ENCODE measurements at places on chromosomes 6 and 20. TPM values are rescaled to one million over a fixed set of nuclear protein-coding genes. Genes with fewer than 3 reads are reported as not detected.

DNA sequence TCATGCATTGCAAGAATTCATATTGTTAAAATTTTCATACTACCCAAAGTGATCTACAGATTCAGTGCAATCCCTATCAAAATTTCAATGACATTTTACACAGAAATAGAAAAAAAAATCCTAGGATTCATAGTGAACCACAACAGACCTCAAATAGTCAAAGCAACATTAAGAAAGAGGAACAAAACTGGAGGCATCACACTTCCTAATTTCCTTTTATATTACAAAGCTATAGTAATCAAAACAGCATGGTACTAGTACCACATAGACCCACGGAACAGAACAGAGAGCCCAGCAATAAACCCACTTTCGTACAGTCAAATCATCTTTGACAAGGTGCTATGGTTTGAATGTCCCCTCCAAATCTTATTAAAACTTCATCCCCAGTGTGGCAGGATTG is 39.7 kb downstream of the NTSR1 start:
- no peak overlapping the region for H3K27ac ChIP-seq
- H3K27me3 ChIP-seq: no peaks in the 10 kb centered on the region
- H3K4me1 ChIP-seq: no peaks in the 10 kb centered on the region
- no peak for DNase-seq
- no peaks in the 10 kb centered on the region for H3K36me3 ChIP-seq

DNA sequence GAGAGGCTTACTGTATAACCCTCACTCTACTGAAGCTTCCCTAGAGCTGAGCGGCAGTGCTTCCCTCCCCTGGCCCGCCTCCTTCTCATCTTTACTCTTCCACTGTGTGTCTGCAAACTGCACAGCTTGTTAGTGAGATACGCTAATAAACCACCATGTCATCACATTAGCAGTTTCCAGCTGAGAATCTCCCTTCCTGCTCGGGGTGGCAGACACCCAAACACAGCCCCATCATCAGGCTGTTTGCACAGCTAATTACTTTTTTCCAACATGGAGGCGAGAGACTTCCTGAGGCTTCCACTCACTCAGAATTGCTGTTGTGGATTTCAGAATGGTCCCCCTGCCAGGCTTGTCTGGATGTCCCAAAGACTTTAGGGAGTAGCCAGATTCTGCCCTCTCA is 444.9 kb upstream of the SULF2 start:
- no peaks in the 10 kb centered on the region for H3K36me3 ChIP-seq
- H3K4me1 ChIP-seq: no peaks in the 10 kb centered on the region
- no peak overlapping the region for H3K27ac ChIP-seq
- no peaks in the 10 kb centered on the region for H3K27me3 ChIP-seq

DNA sequence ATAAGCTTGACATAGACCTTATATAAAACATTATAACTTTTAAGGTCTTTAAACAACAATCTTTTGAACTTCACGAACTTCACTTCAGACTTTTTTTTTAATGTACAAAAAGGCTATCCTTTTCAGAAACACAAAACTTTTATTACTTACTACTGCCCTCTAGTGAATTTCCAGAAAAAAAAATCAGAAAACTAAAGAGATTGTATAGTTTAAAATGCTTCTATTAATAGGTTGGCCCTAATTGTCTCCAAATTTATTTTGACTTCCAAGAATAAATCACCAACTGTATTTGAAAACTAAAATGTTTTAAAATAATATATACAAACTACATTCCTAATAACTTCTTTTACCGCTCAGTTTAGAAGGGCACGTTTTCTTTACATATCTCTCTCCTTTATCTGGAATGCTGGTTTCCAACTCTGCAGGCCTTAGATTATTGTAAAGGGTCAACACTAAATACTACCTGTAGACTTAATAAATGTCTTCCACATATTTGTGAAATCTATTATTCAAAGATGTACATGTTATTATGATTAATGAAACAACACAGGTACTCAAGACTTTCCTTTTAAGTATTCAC is 66.8 kb downstream of the LMBRD1 start:
- no peak for DNase-seq
- no peaks in the 10 kb centered on the region for H3K36me3 ChIP-seq
- no peaks in the 10 kb centered on the region for H3K4me1 ChIP-seq
- H3K4me3 ChIP-seq: no peak overlapping the region
- no peaks in the 10 kb centered on the region for H3K27me3 ChIP-seq
- no peak overlapping the region for H3K27ac ChIP-seq

The ZNF334 gene
- total RNA-seq: 19.6 TPM

The TXLNB gene
- total RNA-seq: 2.1 TPM

All from uterus (tissue), 4 donors.